ENCODE measurements at places on chromosomes 16 and 17.

GRCh38 chr16:78647019-78647418, 547.6 kb downstream of the WWOX start:
- no peak for DNase-seq

DNA sequence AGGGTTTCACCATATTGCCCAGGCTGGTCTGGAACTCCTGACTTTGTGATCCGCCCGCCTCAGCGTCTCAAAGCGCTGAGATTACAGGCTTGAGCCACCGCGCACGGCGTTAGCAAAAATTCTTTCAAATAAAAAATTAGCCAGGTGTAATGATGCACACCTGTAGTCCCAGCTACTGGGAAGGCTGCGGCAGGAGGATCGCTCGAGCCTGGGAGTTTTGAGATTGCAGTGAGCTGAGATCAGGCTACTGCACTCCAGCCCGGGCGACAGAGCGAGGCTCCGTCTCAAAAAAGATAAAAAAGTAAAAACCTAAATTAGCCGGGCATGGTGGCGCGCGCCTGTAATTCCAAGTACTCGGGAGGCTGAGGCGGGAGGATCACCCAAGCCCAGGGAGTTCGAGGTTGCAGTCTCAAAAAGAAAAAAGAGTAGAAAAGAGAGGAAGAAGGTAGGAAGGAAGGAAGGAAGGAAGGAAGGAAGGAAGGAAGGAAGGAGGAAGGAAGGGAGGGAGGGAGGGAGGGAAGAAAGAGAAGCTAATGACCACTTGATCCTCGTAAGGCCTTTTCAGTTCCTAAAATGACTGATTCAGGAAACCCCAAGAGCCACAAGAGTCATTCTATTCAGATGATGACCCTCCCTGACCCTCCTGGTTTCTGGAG, 59.2 kb downstream of the SRL start:
- DNase-seq, result no peak

- DNase-seq, result no peak
Measured at GRCh38 chr17:48954300-48954755, 9.7 kb upstream of the SNF8 start.

DNA sequence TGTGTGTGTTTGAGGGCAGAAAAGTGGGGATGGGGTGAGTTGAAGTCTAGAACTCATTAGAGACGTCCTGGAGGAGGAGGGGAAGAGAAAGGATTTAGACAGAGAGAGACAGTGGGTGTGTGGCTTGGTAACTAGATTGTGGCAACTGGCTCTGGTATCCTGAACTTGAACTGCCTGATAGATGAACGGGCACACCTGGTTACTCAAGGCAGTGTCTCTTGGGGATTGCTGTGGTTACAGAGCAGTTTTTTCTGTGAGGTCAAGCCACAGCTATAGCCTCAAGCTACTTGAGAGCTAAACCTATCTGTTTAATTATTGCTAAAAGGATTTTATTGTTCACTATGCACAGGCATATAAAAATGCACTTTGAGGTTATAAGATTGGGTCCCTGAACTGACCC, 29.8 kb upstream of the MYH2 start:
- DNase-seq, result no peak

Measured in stimulated activated CD8-positive, alpha-beta memory T cell treated with anti-CD3 and anti-CD28 coated beads, Interleukin-2, amount 100 ng/mL, for 1 hour (primary cell).